ENCODE measurements at places on chromosomes 12 and 14. TPM values are rescaled to one million over a fixed set of nuclear protein-coding genes. Genes with fewer than 3 reads are reported as not detected.
A peak's percentile ranks its signal among the peaks of the same experiment; 100 is the strongest.

Gene SYNJ2BP
- 55.5 TPM for total RNA-seq

GRCh38 chr12:52769354-52769753, 7.8 kb downstream of the KRT76 start:
- H3K36me3 ChIP-seq, result no peaks in the 10 kb centered on the region
- DNase-seq, result no peak
- no peak overlapping the region for H3K27ac ChIP-seq
- H3K4me1 ChIP-seq, result no peaks in the 10 kb centered on the region

GRCh38 chr12:106774808-106775524, 484 bp downstream of the RIC8B start:
- H3K36me3 ChIP-seq, result no peaks in the 10 kb centered on the region
- H3K4me1 ChIP-seq, result peaks cover 27% of the 10 kb centered on the region
- peak overlapping the region; percentile 94 for H3K27ac ChIP-seq
- H3K4me3 ChIP-seq, result peak overlapping the region; percentile 94
- DNase-seq, result no peak

- no peaks in the 10 kb centered on the region for H3K36me3 ChIP-seq
- no peak overlapping the region for H3K4me3 ChIP-seq
- H3K27me3 ChIP-seq, result no peaks in the 10 kb centered on the region
- DNase-seq, result no peak
- no peaks in the 10 kb centered on the region for H3K4me1 ChIP-seq
Measured at GRCh38 chr14:54116198-54116885, 159.7 kb upstream of the BMP4 start.

- H3K27ac ChIP-seq, result no peak overlapping the region
- H3K36me3 ChIP-seq, result no peaks in the 10 kb centered on the region
- no peaks in the 10 kb centered on the region for H3K27me3 ChIP-seq
- no peak overlapping the region for H3K4me3 ChIP-seq
Measured at GRCh38 chr14:101215266-101215665, 311.7 kb upstream of the RTL1 start.

GRCh38 chr14:26191123-26191522, 406.7 kb downstream of the NOVA1 start:
- no peaks in the 10 kb centered on the region for H3K4me1 ChIP-seq
- H3K27ac ChIP-seq, result no peak overlapping the region
- H3K4me3 ChIP-seq, result no peak overlapping the region
- H3K27me3 ChIP-seq, result no peaks in the 10 kb centered on the region

DNA sequence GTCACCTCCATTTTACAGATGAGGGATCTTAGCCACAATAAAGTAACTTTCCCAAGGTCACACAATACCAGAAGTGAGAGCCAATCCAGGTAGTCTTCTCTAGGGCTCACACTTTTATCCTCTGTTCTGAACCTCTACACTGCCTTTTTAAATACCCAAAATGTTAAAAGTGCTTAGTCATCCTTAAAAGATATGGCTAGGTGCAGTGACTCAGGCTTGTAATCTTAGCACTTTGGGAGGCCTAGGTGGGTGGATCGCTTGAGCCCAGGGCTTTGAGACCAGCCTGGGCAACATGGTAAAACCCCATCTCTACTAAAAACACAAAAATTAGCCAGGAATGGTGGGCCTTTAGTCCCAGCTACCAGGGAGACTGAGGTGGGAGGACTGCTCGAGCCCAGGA, 104.1 kb upstream of the PPP4R3A start:
- H3K4me3 ChIP-seq, result no peak overlapping the region
- H3K27ac ChIP-seq, result no peak overlapping the region
- H3K27me3 ChIP-seq, result no peaks in the 10 kb centered on the region
- no peaks in the 10 kb centered on the region for H3K4me1 ChIP-seq

Gene HELB
- 1.5 TPM for total RNA-seq

Gene WNT5B
- total RNA-seq, result 2.5 TPM

GRCh38 chr12:29733060-29733459, 50.7 kb downstream of the TMTC1 start:
- H3K27ac ChIP-seq, result no peak overlapping the region
- H3K4me3 ChIP-seq, result no peak overlapping the region
- no peak for DNase-seq
- no peaks in the 10 kb centered on the region for H3K36me3 ChIP-seq
- H3K4me1 ChIP-seq, result peaks cover 50% of the 10 kb centered on the region

Gene ACSS3
- 24.6 TPM for total RNA-seq

- DNase-seq, result no peak
- no peak overlapping the region for H3K4me3 ChIP-seq
- H3K27ac ChIP-seq, result no peak overlapping the region
- no peaks in the 10 kb centered on the region for H3K36me3 ChIP-seq
- no peaks in the 10 kb centered on the region for H3K27me3 ChIP-seq
Measured at GRCh38 chr12:16152885-16153673, 124.4 kb downstream of the SLC15A5 start.
